ENCODE measurements at places on chromosomes 1 and 21.
A peak's percentile ranks its signal among the peaks of the same experiment; 100 is the strongest.

DNA sequence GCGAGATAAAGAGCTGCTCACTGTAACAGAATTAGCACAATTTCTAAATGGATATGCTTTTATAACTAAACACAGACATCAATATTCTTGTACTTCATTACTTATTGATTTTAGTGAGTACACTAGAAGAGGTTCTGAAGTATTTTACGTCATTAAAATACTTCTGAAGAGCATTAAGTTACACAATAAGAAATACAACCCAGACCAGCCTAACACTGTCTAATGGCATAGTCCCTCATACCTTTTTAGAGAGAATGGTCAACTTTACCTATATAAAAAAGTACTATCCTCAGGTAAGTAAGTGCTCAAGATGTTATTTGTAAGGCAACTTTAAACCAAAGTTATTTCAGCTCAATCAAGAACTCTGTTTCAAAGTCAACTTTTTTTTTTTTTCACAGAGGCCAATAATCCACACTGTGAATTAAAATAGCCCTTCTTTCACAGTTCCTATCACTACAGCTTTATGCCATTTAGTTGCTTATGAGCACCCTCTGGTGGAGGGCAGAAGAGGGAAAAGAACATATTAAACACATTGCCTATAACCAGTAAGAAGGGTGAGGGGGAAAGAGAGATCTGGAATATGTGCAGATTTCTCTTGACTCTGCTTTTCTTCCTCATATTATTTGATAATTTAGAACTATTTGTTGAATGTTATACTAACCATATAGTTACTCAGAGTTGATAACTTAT lies 182.1 kb upstream of the DMRTA2 start:
- DNase-seq, result no peak

DNA sequence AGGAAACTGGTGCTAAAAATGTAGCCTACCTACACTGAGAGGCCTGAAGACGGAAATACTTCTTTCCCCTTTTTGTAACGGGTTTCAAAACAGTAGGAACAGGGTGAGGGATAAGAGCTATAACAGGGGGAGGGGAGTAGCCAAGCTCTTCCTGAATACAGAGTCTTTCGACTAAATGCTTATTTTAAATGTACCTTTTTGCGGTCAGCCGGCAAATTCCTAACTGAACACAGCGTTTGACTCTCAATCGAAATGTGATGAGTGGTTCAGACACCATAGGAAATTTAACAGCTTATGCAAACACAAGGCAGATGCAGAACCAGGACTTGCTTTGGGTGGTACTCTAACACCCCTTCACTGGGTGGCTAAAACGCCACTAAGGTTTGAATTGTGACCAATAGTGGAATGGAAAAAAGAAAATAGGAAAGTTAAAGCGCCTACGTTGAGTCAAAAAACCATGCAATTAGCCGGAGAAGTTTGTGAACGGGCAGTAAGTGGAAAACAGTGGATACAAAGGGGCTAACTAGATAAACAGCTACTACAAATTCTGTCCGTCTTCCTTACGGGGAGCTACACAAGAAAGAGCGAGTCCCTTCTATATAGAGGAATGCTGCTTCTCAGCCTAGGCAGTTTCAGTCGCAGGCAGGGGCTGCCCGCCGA lies 1.7 kb downstream of the EGLN1 start:
- DNase-seq, result no peak

DNA sequence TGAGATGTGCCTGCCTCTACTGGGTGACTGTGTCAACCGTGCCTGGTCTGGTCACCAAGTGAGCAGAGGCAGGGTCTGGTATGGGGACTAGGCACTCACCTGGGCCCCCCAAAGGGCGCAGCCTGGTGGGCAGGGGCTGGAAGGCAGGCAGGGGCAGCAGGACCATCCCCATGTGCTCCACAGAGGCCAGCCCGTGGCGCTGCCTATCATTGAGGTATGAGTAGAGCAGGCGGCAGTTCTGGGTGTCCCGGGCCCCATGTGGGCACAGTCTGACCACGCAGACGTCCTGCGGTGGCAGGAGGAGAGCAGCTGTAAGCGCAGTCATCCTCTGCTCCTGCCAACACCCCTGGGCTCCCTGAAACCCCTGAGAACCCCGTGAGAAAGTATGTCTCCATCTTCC lies 23.7 kb downstream of the SPOCD1 start:
- no peak for DNase-seq

DNA sequence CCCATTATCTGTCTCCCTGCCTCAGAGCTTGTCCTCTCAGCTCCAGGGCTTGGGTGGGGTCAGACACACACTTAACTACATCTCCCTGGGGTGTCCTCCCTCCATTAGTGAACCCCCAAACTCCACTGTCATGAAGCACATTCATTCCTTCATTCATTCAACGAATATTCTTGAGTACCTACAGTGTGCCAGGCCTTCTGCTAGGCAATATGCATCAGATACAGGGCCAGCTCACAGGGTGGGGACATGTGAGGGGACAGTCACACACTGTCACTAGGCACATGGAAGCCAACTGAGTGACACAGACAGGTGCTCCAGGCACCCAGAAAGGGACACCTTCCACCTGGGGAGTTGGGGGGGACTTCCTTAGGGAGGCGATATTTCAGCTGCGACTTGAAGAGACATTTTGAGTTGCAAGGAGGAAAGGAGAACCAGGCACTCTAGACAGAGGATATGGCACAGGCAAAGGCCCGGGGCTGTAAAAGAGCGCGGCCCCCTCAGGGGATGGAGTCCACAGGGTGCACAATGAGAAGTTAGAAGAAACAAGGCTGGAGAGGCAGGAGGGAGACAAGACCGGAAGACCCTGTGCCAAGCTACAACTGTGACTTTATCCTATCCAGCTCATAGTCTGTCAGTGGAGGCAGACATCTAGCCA lies 8.7 kb upstream of the S100A8 start:
- DNase-seq, result no peak

DNA sequence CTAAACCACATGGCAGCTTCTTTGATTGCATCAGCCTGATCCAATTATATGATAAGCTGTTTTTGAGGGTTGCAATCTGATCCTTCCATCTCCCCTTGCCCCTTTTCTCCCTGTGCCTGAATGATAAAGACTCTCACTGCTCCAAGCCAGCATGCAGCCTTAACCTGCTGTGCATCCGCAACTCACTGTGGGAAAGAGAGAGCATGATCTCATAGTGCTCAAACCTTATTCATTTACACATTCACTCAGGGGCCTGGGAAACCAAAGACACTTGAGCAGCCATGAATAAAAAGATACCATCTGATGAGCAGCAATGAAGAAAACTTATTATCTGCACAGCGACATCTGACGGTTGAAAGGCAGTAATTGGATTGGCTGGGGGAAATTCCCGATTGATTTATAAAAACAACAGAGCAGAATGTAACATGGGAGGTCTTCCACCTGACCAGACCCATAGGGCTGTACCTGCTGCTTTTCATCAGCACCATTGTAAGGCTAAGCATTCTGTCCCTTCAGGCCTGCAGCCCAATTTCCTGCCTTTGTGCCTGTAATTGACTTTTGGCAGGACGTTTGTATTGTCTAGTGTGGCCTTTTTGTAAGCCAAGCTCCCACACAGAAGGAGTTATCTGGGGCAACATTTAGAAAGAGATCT lies 62.5 kb downstream of the KIAA0040 start:
- DNase-seq, result no peak

GRCh38 chr1:163935738-163936374 lies 614.1 kb downstream of the NUF2 start:
- DNase-seq, result no peak

DNA sequence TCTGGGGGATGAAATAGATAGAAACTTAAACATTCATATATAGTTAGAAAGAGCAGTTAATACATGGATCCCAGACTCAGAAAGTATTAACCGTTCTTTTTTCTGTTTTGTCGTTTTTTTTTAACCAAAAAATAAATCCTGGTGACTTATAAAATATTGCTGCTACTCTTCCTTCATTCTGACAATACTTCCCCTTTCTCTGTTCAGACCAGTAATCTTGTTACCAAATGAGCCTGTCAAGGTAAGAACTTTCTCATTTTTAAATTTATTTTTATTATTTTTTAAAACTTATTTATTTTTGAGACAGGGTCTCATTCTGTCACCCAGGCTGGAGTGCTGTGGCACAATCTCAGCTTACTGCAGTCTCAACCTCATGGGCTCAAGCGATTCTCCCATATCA lies 13.7 kb downstream of the PTPN22 start:
- DNase-seq, result no peak

DNA sequence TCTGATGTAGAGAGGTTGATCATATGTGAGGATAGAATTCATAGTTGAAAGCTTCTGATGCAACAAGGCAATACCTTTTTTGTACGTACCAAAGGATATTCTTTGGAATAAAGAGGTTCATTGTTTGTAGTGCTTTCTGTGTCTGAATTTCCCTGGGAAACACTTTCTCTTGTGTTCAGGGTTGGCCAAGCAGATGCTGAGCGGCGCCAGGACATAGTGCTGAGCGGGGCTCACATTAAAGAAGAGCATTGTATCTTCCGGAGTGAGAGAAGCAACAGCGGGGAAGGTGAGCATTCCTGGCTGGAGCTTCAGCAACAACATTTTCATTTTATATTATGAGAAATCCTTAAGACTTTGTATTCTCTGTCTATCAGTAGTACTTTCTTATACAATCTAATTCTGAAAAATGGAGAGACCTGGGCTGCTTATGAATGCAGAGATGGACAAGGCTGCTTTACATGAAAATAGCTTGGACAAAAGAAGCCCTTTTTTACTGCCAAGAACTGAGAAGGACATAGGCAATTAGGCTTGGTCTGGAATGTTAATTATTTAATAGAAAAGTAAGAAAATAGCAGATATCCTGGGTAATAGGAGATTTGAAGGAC lies 85.2 kb downstream of the KIF1B start:
- no peak for DNase-seq

- DNase-seq, result no peak
Measured at GRCh38 chr1:207417076-207417475, 37.1 kb upstream of the CR2 start.

- DNase-seq, result peak; percentile 76
Measured at GRCh38 chr1:217562229-217562878, 68.5 kb downstream of the GPATCH2 start.

DNA sequence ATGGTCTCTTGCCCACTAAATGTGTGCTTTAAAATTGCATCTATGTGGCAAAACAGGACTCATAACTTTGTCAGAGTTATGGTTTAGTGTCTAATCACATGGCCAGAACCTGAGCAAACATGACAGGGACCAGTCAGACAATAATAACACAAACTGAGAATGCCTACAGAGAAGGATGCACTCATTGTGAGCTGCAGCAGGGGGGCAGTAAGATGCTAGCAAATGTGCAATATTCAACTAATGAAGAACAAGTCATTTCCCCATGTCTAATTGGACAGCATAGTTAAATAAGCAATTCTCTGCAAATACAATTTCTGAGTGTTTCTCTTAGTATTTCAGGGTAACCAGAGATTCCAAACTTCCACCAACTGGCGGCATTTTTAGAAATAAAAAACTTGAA lies 30.8 kb downstream of the SPAG17 start:
- DNase-seq, result no peak

DNA sequence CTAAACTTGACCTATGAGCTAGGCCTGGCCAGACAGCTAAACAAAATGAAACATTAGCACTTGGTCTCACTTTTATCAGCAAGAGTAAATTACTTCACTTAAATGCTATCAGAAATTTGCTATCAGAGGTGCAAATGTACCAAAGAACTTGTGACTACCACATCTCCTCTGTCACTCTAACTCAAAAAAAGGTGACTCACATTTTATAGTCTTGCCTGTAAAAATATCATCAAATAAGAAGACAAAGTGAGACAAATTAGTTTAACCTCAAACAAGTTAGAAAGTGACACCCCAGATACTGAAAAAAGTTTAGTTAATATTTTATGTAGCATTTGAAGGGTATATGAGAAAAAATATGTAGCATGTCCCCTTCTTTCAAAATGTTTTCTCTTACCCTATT lies 76.9 kb downstream of the EPS15 start:
- no peak for DNase-seq

DNA sequence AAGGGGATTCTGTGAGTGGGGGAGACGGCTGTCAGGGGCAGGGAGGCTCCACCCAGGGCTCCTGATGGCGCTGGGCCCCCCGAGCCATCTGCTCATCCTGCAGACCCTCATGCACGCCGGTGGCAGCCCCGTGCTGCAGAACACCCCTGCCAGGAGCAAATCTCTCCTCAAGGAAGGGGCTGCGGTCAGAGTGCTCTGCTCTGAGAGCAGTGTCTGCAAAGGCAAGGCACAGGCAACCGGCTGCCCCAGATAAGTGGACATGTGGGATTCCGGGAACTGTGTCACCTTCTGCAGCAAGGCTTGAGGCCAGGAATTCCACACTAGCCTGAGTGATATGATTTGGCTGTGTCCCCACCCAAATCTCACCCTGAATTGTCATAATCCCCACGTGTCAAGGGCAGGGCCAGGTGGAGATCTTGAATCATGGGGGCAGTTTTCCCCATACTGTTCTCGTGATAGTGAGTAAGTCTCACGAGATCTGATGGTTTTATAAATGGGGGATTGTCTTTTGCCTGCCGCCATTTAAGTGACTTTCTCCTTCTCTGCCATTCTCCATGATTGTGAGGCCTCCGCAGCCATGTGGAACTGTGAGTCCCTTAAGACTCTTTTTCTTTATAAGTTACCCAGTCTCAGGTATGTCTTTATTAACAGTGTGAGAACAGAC lies 101.0 kb downstream of the PDE9A start:
- no peak for DNase-seq

- DNase-seq, result no peak
Measured at GRCh38 chr1:16250524-16251251, 13.7 kb upstream of the CPLANE2 start.

- no peak for DNase-seq
Measured at GRCh38 chr1:6965083-6965934, 180.1 kb downstream of the CAMTA1 start.

DNA sequence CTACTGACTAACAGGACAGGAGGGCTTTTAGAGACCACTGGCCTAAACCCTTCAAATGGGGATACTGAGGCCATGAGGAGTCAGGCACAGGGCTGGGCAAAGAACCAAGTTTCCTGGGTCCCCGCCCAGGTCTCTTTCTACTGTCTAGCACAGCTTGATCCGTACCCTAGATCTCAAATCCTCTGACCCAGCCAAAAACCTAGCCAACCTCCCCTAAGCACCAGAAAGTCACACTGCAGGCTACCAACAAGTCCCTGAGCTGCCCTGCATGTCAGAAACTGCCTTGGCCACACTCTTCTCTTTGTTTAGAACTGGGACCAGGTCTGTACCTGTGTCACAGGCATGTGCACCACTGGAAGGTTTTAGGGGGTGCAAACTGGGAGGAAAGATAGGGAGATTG lies 33.6 kb downstream of the AHDC1 start:
- DNase-seq, result no peak

GRCh38 chr1:221858818-221859611 lies 117.1 kb upstream of the DUSP10 start:
- DNase-seq, result peak; percentile 95

GRCh38 chr1:153553096-153553495 lies 4.0 kb upstream of the S100A3 start:
- DNase-seq, result no peak

DNA sequence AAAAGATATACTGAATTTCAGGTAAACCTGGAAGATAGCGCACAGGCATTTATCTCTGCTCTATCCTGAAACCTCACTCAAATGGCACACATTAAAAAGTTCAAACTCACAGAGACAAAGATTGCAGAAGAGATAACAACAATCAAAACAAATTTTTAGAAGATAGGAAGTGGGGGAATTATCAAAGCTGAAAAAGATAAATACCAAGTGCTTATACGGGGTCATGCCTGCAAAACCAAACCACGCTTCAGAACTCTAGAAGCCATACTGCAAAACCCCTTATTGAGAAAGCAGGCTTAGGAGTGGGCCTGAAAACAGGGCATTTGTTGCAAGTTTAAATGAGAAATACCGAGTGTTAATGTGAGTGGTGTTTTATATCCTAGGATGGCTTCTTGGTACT lies 76.8 kb downstream of the BARHL2 start:
- DNase-seq, result no peak

All from HS-5 (cell line).